ENCODE measurements at places on chromosomes 13 and 19. TPM values are rescaled to one million over a fixed set of nuclear protein-coding genes. Genes with fewer than 3 reads are reported as not detected.

The TMEM221 gene
- under 0.01 TPM for total RNA-seq

The ODAD3 gene
- 0.79 TPM for total RNA-seq

The ZNF329 gene
- total RNA-seq, result 14.1 TPM

The CLC gene
- not detected for total RNA-seq

The FUT1 gene
- total RNA-seq, result 0.25 TPM

Measured in aortic smooth muscle cell (primary cell).